ENCODE measurements at places on chromosomes 13 and 19.

DNA sequence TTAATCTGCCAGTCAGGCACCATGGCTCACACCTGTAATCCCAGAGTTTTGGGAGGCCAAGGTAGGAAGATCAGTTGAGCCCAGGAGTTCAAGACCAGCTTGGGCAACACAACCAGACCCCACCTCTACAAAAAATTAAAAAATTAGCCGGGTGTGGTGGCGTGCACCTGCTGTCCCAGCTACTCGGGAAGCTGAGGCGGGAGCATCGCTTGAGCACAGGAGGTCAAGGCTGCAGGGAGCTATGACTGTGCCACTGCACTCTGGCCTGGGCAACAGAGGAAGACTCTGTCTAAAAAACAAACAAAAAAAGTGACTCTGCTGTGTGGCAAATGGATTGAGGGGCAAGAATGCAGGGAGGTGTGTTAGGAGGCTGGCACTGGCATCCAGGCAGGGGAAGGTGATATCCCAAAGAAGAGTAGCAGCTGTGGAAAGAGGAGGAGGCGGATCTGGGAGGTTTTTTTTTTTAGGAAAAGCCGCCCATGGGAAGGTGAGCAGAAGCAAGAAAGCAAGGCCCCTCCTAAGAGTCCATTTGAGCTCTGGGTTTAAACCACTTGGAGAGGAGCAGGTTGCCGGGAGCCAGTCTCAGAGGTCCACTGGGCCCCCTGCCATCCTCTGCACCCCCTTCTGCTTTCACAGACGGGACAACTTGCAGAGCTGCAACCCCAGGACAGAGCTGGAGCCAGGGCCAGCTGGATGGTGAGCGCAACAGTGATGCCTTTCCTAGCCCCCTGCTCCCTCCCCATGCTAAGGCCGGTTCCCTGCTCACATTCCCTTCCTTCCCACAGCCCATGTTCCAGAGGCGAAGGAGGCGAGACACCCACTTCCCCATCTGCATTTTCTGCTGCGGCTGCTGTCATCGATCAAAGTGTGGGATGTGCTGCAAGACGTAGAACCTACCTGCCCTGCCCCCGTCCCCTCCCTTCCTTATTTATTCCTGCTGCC is 2.1 kb downstream of the HAMP start:
- DNase-seq, result no peak

GRCh38 chr13:114071991-114072390 is 60.4 kb downstream of the RASA3 start:
- DNase-seq, result no peak

- no peak for DNase-seq
These were observed 1.8 kb upstream of the PLK5 start for GRCh38 chr19:1522061-1522460.

GRCh38 chr19:10045371-10045770 is 32.1 kb downstream of the RDH8 start:
- DNase-seq, result no peak

DNA sequence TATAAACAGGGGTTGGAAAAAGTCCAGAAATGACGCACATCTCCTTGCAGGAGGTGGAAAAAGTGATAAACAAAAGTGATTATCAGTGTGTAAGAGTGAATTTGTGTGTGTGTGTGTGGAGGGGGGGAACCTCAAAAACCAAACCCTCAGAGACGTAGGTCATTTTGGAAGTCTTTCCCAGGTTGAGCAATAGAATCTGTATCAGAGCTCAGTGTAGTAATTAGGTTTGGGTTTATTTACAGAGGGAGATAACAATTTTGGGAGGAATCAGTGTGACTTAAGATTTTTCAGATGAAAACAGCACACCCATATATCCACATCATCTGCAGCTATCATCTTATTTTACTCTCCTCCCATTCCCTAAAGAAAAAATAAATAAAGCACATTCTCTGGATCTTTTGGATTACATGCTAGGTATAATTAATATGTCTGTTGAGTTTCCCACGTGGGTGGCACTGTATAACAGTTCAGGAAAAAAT is 406.4 kb downstream of the FGF9 start:
- no peak for DNase-seq
